ENCODE measurements at places on chromosomes 6 and 20.

- DNase-seq, result no peak
Measured at GRCh38 chr20:37240337-37241067, 21.1 kb downstream of the GHRH start.

GRCh38 chr20:36112112-36112511 lies 42.4 kb upstream of the EPB41L1 start:
- no peak for DNase-seq

DNA sequence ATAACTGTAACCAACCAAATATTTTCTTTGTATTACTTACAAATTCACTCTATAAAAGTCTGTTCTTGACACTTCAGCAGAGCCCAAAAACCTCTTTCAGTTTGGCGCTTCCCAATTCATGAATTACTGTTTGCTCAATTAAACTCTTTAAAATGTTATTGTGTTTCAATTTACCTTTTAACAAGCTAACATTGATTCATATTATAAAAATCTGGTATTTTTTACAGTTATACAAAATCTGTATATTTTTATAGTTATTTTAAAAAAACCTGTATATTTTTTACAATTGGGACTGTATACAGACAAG lies 75.3 kb upstream of the E2F3 start:
- no peak for DNase-seq

- DNase-seq, result no peak
Measured at GRCh38 chr6:16681260-16681873, 79.9 kb downstream of the ATXN1 start.

DNA sequence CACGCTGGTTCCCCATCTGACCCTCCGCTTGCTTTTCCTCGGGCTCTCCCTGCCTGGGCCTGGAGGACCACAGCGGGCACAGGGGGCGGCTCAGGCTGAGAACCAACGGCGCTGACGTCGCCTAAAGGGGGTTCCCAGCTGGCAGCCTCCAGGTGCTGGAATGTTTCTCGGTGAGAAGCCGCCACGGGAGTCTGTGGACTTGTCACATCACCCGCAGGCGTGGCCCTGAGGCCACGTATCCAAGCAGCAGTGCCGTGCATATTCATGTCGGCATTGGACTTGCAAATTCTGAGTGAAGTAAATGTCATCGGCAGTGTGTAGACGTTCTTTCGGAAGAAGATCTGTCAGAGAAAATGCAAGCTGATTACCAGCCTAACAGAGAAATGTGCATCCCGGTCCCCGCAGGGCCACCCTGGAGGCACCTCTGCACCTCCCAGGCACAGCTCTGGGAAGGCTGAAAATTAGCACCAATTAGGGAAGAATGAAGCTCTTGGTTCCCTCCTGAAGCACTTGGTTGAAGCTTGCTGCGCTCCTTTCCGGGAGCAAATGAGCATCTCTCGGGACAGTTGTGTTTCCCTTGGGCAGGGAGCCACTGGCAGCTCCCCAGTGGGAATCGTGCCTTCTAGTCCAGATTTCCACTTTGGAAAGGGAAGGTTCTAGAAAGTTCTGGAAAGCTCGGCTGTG lies 24.3 kb downstream of the NTSR1 start:
- DNase-seq, result no peak

DNA sequence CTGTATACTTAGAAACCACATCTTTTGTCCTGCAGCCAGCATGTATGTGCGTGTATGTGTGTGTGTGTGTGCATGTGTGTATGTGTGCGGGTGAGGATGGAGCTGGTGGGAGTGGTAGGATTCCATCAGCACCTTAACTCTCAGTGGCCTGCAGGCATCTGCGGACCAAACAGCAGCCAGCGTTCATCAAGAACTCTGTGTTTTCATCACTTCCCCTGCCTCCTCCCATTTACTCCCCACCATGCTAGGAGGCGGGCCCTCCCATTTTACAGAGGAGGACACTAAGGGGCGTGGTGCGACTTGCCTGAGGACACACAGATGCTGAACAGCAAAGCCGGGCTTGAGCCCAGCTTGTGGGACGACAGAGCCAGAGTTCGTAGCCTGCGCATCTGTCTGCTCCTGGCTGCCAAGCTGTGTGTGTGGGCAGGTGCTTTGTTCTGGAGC lies 8.9 kb downstream of the VSTM2L start:
- no peak for DNase-seq

- no peak for DNase-seq
Measured at GRCh38 chr6:33766921-33767907, 20.5 kb upstream of the IP6K3 start.

DNA sequence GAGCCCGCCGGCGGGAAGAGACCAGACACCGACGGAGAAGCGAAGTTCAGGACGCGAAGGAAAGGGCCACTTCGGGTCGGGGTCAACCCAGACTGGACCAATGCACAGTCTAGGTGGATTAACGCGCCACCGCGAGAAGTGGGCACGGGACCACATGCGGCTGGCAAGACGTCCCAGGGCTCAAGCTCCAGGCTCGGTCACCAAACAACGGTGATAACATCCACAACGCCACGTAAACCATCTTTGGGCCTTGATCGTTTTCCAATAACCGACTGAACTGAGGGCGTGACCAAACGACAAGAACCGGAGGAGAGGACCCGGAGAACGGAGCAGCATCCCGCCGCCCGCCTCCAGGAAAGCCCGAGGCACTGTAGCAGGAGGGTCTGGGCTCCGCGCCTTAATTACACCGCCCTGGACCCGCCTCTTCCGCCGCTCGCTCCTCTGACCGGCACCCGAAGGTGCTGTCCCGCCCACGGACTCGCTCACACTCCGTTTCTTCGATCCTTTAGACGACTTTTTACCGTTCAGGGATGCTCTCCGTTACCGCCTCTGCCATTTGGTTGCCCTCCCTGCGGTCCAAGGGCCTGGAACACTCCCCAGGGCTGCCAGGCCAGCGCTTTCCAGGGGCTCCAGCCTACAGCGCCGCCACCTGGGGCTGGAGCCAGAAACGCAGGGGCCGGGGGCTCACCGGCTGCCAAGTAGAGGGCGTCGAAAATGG lies 44.1 kb downstream of the DPPA5 start:
- DNase-seq, result peak; percentile 28

- DNase-seq, result no peak
Measured at GRCh38 chr6:26246058-26246457, 118.9 kb upstream of the BTN3A2 start.

DNA sequence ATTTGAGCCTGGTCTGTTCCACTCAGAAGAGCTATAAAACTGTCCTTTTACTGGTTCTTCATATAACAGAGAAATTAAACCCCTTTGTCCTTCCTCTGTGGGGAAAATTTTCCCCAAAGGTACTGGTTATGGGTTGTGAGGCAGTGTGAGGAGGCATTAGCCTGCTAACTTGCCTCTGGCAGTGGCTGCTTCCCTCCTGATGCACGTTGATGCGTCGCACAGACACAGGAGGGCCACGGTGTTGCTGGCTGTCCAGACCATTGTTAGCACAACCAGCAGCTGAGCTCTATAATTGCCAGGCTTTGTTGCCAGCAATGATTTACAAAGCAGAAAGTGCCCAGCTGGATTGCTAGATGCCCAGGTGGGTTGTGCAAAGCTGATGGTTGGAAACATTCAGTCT lies 10.1 kb downstream of the AAR2 start:
- no peak for DNase-seq

DNA sequence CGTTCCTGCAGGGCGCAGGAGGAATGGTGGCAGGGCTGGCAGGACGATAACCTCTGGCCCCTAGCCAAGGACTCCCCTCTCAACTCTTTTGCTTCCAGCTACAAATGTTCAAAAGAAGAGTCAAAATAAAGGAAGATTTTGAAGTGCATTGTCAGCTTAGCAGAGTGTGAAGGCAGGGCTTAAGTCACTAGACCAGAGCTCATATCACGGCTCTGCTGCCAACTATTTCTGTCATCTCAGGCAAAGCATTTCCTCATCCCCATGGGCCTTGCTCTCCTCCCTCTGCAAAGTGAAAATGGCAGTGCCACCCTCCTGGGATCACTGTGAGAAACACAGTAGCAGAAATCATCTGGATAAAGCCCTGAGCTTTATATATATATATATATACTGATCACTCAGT lies 36.7 kb downstream of the CFAP61 start:
- DNase-seq, result no peak

DNA sequence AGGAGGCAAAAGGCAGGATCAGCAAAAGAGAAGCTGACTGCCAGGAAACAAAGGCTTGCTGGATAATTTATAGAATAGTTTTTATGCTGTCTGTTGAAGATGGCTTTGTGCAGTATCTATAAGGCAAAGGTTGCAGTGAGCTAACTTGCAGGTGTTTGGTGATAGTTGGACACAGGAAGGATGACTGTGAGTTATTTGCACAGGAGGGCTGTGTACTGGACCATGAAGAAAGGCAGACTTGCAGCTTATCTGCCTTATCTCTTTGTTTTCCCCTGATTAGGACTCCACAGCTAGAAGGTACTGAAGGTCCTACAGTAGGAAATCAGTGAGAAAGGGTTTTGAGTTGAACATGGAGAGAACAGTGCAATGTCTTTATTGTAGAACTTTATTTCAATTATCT lies 2.1 kb downstream of the BTN1A1 start:
- no peak for DNase-seq

DNA sequence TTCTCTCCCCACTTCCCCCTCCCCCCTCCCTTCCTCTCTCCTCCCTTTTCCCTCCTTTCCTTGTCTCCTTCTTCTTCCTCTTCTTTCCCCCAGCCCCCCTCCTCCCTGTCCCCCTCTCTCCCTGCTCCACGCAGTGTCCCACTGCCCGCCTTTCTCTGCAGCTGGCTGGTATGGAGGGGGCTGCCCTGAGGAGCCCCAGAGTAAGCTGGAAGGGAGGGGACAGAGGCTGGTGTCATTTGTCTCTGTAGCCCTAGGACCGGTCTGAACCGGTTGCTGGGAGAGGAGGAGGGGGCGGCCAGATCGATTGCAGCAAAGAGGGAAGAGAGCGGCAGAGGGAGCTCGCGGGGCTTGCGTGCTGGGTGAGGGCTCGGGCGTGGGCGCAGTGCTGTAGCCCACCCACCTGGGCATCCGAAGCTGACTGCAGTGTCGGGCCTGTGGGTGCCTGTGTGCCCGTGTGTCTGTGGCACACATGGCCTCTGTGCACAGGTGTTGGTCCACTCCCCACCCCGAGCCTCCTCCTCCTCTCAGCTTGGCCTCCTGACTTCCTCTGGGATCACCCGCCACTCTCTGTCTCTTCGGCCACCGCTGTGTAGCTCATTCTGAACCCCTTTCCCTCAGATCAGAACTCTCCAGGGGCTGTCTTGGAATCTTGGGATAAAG lies 50.6 kb downstream of the SRC start:
- DNase-seq, result no peak

DNA sequence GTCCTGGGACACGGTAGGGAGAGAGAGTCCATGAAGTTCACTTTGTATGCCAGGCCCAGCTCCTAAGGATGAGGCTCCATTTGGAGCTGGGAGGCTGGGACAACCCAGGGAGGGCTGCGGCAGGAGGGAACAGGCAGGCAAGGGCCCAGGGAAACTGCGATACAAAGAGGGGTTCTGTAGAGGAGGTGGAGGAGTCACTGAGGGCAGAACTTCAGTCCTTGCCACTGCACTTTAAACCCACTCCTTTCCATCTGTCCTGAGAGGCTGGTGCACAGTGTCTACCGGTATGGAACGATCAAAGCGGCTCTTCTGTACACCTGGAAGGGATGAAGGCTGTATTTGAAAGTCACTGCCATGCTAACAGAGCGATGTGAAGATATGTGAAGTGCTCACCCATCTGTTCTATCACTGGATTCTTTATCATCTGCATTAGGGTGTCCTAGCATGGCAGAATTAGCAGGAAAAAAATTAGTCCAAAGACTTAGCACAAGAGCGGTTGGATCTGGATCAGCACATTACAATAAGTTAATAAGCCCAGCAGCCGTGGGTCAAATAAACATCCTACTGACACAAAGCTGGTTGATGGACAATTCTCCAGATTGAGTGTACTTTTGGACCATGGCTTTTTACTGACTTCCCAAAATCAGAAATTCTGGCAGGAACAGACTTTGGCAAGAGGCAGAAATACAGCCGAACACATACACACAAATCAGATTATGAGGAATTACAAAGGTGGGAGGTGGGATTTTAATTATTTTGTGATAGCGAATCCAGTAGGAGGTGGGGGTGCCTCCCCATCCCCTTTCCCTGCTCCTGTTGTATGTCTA lies 20.9 kb upstream of the ZFAND3 start:
- DNase-seq, result no peak

- DNase-seq, result no peak
Measured at GRCh38 chr6:44229376-44230033, 6.1 kb downstream of the SLC29A1 start.

DNA sequence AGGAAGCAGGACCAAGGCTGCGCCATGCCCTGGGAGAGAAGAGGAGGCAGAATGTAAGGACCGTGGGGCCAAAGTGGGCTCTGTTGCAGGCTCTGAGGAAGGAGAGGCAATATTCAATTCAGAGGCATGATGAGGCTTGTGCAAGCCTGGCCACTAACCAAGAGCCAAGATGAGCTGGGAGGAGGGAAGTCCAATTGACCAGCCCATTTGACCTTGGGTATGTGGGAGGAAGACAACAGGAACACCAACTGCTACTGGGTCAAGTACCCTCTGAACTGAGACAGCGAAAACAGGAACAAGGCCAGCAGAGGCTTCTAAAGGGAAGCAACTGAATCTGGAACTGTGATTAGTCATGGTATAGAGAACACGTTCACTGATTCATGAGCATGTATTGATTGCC lies 779.6 kb downstream of the MAFB start:
- DNase-seq, result no peak

DNA sequence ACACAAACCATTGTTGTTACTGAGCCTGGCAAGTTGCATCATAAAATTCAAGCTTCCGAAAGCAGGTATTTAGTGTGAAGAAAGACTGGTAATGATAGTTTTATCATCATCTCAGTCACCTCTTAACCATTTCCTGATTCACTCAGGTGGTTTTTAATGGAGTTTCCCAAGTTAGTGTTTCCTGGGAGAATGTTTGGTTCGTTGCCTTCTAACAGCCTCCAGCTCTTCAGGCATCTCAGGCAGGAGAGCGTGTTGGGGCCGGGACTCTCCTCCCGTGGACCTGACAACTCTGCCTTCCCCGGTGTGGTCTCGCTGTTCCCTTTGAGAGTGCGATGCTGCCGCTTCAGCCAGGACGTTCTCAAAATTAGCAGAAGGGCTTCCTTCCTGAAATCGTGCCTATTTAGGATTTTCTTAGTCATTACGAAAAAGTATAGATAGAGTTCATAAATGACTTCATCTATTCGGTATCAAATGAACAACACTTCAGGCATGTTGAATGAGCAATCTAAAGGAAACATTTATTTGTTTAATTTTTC lies 105.0 kb upstream of the QKI start:
- no peak for DNase-seq

DNA sequence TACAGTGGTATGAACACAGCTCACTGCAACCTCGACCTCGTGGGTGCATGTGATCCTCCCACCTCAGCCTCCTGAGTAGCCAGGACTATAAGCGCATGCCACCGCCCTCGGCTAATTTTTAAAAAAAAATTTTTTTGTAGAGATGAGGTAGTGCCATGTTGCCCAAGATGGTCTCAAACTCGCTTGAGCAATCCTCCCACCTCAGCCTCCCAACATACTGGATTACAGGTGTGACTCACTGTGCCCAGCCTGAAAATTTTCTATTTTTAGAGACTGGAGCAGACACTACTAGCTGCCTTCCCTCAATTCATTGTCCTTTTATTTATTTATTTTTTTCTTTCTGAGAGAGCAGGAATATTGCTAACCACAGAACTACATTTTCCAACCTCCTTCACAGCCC lies 20.3 kb upstream of the GTF3C6 start:
- no peak for DNase-seq

All from T-helper 9 cell (primary cell).